HS-27A (cell line): ENCODE measurements at places on chromosomes 6 and 20.

GRCh38 chr6:1479601-1480221 is 90.3 kb downstream of the FOXF2 start:
- no peak for DNase-seq

DNA sequence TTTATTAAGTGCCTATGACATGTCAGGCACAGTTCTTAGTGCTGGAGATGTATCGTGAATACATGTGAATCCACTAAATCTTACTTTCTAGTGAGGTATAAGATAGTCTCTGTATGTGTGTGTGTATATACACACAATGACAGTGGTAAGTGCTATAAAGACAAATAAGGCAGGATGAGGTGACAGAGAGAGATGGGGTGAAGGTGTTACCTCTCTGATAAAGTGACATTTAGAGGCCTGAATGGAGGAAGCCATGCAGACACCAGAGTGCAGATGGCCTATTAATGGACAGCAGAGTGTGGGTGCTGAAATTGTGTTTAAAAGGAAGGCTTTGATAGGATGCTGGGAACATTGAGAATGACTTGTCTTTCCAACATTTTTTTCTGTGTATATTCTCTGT is 454.3 kb downstream of the CDC5L start:
- DNase-seq = no peak

GRCh38 chr20:22928679-22929078 is 106.4 kb upstream of the SSTR4 start:
- no peak for DNase-seq

- DNase-seq = no peak
These were observed 53.2 kb downstream of the FAM8A1 start for GRCh38 chr6:17653198-17653882.

DNA sequence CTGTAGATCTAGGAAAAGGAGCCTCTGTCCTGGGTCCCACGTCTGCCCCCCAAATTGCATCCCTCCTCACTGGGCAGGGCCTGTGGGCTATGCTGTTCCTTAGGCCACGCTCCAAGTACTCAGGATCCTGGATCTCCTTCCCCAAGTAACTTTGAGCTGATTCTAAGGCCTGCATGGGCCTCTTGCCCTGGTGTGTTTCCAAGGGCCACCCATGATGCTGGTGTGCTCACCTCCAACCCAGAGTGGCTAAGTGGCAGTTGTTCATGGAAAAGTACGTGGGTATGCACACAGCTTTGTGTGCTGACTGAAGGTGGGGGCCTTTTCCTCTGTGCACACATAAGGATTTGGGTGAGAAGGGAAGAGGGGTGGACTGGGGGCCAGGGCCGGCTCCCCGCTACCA is 5.3 kb downstream of the GMPR start:
- DNase-seq = no peak

DNA sequence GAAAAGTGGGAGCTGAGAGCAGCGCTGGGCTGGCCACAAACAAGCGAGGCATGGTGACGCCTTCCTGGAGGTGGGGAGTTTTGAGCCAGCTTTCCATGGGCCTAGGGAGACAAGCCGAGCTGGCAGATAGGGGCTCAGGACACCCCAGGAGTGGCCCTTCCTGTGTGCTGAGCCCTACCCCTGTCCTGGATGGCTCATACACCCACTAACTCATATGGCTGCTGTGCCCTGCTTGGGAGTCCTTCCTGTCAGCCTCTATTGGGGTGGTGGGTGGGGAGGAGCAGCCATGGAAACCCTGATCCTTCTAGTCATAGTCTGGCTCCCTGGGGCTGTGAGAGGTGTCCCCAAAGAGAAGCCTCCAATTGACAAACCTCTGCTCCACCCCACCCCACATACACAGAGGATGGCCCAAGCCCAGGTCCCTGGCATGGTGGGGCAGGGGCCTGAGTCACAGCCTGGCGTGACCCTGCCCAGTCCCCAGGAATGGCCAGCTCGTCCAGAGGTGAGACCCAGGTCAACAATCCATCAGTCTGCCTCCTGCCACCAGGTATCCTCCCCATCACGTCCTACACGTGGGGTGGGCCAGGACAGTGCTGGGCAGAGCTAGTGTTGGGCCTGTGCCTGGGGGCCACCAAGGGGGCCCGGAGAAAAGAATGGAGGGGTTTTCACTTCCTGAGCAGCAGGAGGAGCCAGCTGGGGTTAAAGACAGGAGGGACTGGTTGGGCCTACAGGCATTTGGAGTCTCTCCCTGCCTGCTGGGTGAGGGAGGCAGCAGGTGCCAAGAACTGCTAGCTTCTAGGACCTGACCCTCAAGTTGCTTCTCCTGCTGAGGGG is 52.2 kb downstream of the MRPL14 start:
- no peak for DNase-seq

DNA sequence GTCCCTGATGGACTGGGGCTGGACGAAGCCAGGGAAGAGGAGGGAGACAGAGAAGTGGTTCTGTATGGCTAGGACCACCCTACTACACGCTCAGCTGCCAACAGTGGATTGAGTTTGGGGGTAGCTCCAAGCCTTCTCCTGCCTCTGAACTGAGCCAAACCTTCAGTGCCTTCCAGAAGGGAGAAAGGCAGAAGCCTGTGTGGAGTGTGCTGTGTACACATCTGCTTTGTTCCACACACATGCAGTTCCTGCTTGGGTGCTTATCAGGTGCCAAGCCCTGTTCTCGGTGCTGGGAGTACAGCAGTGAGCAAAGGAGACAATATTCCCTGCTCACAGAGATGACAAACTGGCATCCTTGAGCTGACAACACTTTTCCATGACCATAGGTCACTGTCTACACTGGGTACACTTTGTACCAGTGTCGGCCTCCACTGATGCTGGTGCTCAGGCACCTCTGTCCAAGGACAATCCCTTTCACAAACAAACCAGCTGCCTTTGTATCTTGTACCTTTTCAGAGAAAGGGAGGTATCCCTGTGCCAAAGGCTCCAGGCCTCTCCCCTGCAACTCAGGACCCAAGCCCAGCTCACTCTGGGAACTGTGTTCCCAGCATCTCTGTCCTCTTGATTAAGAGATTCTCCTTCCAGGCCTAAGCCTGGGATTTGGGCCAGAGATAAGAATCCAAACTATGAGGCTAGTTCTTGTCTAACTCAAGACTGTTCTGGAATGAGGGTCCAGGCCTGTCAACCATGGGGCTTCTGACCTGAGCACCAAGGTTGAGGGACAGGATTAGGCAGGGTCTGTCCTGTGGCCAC is 11.3 kb upstream of the RBCK1 start:
- no peak for DNase-seq

- DNase-seq = no peak
These were observed 17.9 kb downstream of the MDGA1 start for GRCh38 chr6:37679539-37680476.

DNA sequence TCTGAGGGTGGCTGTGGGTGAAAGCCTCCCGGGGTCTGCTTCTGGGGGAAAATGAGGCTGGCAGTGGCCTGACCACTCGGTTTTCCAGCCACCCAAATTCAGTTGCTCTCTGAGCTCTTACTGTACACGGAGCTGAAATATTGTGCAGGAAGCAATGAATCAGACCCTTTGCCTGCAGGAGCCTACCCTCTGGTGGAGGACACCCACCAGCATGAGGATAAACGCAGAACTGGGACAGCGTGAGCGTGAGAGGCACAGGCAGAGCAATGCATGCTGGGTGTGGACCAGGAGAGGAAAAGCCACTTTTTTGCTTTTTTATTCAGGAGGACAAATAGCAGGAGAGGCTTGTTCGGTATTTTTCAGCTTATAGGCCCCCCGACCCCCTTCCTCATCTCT is 298.0 kb downstream of the QKI start:
- DNase-seq = no peak

GRCh38 chr6:26187981-26188635 is 100.9 kb downstream of the HFE start:
- DNase-seq = no peak

DNA sequence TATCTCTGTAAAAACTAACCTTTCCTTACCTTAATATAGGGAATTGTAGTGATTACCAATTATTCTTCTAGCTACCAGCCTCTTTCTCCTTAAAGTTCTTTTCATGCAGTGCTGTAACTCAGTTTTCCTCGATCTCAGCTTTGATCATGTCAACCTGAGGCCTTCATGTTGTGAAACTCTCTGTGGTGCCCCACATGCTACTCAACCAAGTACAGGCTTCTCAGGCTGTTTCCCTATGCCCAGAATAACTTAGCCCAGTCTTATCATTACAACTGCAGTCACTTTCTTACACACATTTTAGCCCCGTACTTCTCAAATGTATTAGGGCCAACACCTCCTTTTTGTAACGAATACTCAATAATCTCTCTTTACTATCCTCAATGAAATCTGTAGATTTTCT is 90.1 kb upstream of the SUPT3H start:
- no peak for DNase-seq

DNA sequence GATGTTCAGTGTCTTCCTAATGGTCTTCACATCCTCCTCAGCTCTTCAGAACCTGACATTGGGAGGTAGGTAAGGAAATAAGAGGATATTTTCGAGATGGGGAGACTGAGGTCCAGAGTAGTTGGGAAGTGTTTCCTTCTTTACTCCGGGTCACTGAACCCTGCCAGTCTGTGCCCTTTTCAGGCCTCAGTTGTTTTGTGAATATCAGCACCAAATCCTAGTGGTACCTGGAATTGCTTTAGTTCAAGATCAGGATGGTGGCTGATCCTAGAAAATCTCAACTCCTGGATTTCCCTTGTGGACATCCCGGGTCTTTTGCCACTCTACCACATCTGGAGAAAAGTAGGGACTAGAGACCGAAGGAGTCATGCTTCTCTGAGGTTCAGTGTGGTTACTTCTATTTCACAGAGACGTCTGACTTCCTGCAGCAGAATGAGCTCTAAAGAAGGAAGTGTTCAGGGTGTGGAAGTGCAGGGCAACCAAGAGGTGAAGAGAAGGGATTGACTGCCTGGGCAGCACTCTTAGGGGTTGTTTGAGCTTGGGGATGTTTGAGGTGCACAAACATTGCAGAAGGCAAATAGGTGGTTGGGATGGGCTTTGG is 995 bp downstream of the STK4 start:
- no peak for DNase-seq

GRCh38 chr6:85143676-85144075 is 306.2 kb upstream of the NT5E start:
- no peak for DNase-seq

GRCh38 chr20:36113566-36114250 is 40.8 kb upstream of the EPB41L1 start:
- no peak for DNase-seq

- DNase-seq = no peak
These were observed 142.5 kb downstream of the KLHL32 start for GRCh38 chr6:97067045-97067444.

DNA sequence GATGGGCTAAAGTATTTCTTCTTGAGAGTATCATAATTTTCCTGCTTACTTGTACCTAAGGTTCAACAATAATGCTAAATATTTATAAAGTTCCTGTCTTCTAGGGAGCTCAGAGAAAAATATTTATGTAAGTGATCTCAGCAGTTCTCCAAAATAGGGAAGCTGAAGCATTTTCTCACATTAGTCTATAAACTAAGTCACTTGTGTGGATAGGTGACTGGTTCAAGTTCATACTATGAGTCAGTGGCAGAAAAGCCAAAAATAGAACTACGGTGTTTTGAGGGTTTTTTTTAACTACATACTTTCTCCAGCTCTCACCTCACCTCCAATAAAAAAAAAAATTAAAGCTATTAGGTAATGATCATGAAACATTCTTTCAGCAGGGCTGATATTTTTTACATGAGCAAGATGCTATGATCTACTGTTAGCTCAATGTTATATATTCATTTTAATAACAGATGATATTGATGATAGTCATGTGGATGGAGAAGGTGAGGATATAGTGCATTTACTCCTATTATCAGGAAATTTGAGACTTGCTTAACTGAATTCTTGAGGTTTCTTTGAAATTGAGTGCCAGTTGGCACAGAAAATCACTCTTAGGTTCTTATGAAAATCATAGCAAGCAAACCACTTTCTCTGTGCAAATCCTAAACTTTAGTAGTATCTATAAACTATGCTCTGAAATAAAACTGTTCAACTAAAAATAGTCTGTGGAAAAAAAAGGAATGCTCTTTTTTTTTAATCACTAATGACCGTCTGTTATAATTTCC is 4.1 kb upstream of the MOXD1 start:
- DNase-seq = no peak

DNA sequence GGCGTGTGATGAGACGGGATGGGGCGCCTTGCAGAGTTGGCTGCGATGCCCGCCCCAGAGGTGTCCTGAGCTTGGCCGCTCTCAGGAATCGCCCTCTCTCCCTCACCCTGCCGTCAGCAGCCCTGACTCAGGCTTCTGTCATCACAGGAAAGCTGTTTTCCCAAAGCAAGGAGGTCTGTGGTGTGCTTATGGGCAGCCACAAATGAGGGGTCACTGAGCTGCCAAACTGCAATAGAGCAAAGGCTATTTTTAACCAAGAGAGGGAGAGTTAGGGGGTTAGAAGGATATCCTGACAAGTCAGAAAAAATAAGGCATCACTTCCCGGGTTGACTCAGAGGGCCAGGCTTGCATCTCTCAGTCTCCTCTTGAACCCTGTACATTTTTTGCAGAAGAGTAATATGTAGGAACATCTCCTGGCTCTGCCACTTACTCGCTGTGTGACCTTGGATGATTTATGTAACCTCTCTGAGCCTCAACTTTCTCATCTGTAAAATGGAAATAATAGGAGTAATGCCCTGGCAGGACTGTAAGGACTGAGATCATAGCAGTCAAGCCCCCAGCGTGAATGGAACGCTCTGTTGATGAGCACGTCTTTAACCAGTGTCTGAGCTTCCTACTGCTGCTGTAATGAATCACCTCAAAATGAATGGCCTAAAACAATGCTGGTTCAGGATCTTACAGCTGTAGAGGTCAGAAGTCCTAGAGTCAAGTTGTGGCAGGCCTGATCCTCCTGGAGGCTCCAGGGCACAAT is 181.9 kb downstream of the NFATC2 start:
- peak; percentile 94 for DNase-seq

DNA sequence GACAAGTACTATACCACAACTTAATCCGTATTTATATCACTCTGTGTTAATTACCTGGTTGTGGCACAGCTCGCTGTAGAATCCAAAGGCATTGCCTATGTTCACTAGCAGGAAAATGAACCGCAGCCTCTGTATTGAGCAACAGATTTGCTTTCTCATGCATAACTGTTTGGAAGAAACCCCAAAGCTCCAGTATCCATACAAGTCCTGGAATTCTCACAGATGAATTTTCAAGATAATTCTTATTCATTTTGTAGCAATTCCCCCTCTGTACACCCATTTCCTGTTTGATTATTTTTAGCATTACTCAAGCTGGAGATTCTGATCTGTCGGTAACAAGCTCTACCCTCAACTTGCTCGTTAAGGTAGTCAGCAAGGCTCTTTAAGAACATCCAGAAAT is 63.5 kb downstream of the STMND1 start:
- DNase-seq = no peak

DNA sequence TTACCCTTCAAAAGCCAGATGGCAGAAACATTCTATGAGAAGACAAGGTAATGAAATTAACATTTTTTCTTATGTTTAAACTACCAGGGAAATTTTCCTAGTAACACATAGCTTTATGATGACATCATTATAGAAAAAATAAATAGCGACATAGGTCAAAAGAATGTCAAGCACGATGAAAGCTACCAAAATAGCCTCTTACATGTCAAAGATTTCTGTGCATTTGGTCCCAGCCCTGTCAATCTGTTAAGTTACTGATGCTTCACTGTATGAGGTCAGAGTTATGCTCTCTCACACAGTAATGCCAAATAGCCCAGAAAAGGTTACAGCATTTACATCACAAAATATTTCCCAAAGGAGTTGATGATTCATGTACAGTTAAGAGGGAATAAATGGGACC is 199.8 kb upstream of the DEFB112 start:
- DNase-seq = no peak
